Foreskin keratinocyte (primary cell): ENCODE measurements at places on chromosomes 1 and 21. TPM values are rescaled to one million over a fixed set of nuclear protein-coding genes. Genes with fewer than 3 reads are reported as not detected.
A peak's percentile ranks its signal among the peaks of the same experiment; 100 is the strongest.

The CCDC181 gene
- total RNA-seq: not detected in 2 replicates

The IKBKE gene
- total RNA-seq: 14.2 and 15.1 TPM in 2 replicates

The LCK gene
- total RNA-seq: 1.1 TPM in 2 replicates

The CYB561D1 gene
- 5.2 and 6.5 TPM in 2 replicates for total RNA-seq

The LAMC1 gene
- total RNA-seq: 93.6 and 109 TPM in 2 replicates

The CD101 gene
- 0.44 and 2.0 TPM in 2 replicates for total RNA-seq

The NUP210L gene
- total RNA-seq: not detected in 2 replicates

The AMY2B gene
- total RNA-seq: 1.9 and 2.6 TPM in 2 replicates

The ALG14 gene
- total RNA-seq: 4.8 and 5.4 TPM in 2 replicates

The LCE2A gene
- total RNA-seq: 0.18 and 0.71 TPM in 2 replicates

The MCOLN3 gene
- 3.8 and 4.3 TPM in 2 replicates for total RNA-seq

The APOBEC4 gene
- total RNA-seq: not detected in 2 replicates

- no peak for DNase-seq
Measured at GRCh38 chr21:46562964-46563607, 41.8 kb downstream of the S100B start.

GRCh38 chr1:145824499-145824842 lies 471 bp downstream of the POLR3C start:
- DNase-seq: no peak

GRCh38 chr1:95086949-95087533 lies 14.3 kb upstream of the ALG14 start:
- DNase-seq: peak; percentile 34

GRCh38 chr21:36203603-36203889 lies 46.9 kb downstream of the DOP1B start:
- peak; percentile 66 for DNase-seq

DNA sequence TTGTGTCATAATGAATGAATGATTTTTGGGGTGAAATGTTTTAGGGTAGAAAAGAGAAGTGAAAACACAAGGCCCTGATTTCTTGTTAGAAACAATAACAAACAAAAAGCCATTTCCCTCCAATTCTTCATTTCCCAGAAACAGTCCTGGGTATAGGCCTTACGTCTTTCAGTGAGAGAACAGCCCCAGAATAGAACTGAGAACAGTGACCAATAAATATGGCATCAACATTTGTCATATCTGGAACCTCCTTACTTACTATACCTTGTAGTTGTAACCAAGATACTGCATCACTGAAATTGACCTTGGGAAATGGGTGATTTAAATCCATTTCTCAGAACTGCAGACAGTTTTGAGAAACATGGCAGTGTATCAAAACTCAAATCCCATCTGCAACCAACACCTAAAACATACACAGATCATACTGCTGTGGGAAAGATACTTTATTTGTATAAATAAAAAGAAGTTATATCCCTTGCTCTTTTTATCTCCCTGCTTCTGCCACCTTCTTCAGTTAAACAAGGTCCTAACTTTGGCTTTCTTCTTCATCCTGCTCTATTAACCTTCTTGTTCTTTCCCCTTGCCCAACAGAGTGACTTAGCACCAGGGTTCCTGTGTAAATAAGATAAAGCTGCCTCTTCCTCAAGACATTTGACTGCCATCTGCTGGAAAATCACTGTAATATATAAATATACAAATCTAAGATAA lies 19.5 kb downstream of the XKR8 start:
- no peak for DNase-seq

GRCh38 chr1:178942285-178943198 lies 71.7 kb upstream of the ANGPTL1 start:
- no peak for DNase-seq

GRCh38 chr1:64769482-64769881 lies 24.6 kb downstream of the RAVER2 start:
- DNase-seq: no peak

DNA sequence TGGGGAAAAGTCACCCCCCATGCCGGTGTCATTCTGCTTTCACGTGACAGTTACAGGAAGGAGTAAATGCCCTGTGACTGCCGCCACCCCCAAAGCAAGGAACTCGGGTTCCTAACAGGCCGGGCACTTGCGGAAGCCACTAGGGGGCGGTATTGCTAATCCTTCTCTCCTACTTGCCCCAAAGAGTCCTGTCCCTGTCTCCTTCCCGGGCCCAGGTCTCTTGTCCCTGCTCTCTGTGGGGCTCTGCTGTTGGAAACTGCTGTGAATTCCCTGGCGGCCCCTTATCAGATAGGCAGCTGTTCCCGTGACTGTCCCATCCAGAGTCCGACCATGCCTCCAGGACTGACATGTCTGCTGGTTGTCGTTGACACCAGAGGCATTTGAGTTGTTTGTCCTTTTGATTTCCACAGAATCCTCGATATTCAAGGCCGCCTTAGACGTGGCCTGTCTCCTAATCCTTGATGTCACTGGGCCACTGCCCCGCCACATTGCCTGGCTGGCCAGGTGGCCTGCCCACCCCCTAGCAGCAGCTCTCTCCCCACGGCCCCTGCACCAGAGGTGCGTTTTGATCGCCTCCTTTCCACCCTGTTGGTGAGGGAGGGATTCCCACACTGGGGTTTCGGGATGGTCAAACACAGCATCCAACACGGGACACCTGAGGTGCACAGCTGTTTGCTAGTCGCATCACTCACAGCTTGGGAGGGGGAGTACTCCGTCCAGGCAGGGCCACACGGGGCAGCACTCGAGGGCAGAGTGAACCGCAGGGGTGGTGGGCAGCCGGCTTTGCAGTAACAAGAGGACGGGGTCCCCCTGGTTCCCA lies 37.3 kb downstream of the CHAF1B start:
- no peak for DNase-seq

DNA sequence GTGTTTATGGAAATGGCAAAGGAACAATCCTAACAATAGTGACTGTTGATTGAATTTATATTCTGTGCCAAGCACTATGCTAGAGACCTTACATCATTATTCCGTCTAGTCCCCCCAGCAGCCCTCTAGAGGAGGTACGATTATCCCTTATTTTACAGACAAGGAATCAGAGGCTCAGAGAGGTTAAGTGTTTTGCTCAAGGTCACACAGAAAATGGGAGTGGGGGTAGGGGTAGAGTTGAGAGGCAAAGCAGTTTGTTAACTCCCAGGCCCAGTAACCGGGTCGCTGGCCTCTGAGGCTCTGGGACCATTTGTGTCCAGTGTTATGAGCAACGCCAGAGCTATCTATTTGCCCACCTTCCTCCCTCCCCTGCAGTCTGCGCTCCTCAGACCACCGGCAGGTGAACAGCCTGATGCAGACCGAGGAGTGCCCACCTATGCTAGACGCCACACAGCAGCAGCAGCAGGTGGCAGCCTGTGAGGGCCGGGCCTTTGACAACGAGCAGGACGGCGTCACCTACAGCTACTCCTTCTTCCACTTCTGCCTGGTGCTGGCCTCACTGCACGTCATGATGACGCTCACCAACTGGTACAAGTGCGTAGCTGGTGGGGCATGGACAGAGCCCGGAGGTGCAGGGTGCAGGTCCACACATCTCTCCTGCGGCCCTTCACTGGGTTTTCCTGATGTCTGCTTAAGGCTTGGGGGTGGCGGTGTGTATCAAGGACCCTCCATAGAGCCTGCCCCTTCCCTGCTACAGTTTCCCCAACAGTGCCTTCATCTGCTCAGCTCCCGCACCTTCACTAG lies 19.8 kb downstream of the SERINC2 start:
- no peak for DNase-seq

DNA sequence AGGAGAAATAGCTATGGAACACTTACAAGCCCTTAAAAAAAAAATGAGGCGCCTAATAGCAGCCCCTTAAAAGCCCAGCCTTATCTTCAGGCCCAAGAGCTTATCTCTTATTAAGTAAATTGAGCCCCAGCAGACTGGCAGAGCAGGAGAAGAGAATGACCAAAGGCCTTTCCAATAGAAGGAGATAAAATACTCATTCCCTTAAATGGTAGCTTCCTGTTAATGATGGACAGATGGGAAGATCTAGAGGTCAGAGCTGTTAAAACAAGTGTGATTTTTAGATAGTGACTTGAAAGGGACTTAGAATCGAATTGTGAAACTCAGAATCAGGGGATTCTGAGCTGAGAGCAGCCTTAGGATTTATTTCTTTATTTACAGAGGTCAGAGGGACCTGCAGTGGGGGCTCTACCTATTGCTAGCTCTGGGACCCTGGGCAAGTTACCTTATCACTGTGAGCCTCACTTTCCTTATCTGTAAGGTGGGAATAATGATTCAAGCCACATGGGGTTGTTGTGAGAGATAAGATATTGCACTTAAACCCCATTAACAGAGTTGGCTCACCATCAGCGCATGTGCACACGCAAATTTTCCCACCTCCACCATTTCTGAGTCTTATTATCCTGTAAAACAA lies 101.3 kb upstream of the C8B start:
- no peak for DNase-seq

GRCh38 chr1:212224102-212224501 lies 61.1 kb upstream of the PPP2R5A start:
- no peak for DNase-seq

- no peak for DNase-seq
Measured at GRCh38 chr1:78472851-78473496, 17.8 kb upstream of the PTGFR start.

- no peak for DNase-seq
Measured at GRCh38 chr1:217373761-217374701, 256.9 kb downstream of the GPATCH2 start.

- no peak for DNase-seq
Measured at GRCh38 chr1:3898994-3899753, 898 bp downstream of the C1orf174 start.

DNA sequence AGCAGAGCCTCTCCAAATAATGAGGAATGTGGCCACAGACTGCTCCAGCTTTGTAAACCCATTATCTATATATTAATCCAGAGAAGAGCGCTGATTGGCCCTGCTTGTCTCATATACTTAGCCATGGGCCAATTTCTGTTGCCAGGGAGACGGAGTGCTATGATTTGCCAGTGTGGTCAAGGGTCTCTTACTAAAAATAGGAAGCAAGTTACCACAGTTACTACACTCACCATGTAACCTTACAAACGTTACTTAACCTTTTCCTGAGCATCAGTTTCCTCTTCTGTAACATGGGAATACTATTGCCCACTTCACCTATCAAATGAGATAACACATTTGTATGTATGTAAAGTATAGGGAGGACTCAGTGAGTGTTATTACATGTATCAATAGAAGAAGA lies 7.7 kb upstream of the S100A2 start:
- DNase-seq: no peak

DNA sequence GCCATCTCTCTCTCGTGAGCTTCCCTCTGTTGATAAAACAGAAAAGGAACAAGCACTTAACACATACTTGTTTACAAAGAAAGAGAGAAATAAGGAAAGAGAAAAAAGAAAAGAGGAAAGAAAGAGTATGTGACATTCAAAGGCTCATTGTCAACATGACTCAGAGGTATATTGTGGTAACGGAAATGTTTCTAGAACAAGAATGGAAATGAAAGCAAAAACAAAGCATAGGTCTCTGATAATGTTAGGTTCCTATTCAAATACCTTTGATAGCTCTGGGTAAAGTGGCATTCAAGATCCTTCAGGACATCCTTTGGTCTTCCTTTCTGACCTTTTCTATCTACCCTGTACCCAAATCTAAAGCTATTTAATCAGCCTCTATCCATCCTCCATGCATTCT lies 67.4 kb upstream of the DMRTA2 start:
- DNase-seq: no peak

GRCh38 chr1:67142931-67143330 lies 8.2 kb upstream of the C1orf141 start:
- no peak for DNase-seq

- peak; percentile 79 for DNase-seq
Measured at GRCh38 chr21:17492415-17493168, 20.3 kb upstream of the CXADR start.

DNA sequence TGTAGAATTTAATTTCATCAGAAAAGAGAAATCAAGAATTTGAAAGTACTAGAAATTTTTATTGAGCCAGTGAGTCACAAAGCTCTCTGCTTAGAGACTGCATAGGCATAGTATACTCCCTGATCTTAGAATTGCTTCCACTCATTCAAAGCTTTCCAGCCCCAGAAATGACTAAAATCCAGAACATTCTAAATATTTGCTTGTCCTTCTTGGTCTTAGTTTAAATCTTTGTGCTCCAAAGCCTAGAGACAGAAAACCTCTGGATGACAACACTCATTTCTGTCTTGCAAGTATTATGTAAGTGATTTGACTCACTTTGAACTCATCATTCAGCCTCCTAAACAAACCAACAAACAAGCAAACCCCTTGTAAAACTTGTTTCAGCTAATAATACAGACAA lies 74.2 kb downstream of the PTPRC start:
- DNase-seq: peak; percentile 84

DNA sequence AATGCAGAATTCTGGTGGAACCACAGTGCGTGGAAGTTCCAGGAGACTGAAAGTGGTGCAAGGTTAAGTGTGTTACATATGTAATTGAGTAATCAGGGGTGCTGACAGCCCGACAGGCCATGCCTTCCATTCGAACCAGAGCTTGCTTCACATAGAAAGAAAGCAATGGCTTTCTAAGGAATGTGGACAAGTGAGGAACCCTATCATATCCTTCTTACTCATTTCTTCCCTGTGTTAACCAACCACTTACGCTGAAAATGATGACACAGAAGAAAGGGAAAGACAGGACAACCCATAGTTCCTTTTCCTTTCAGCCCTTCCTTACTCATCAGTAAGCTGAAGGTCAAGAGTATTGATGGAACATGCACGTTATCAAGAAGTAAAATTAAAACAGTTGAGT lies 48.1 kb upstream of the KCNA3 start:
- DNase-seq: no peak

- DNase-seq: no peak
Measured at GRCh38 chr21:43652616-43653015, 6.7 kb downstream of the HSF2BP start.

DNA sequence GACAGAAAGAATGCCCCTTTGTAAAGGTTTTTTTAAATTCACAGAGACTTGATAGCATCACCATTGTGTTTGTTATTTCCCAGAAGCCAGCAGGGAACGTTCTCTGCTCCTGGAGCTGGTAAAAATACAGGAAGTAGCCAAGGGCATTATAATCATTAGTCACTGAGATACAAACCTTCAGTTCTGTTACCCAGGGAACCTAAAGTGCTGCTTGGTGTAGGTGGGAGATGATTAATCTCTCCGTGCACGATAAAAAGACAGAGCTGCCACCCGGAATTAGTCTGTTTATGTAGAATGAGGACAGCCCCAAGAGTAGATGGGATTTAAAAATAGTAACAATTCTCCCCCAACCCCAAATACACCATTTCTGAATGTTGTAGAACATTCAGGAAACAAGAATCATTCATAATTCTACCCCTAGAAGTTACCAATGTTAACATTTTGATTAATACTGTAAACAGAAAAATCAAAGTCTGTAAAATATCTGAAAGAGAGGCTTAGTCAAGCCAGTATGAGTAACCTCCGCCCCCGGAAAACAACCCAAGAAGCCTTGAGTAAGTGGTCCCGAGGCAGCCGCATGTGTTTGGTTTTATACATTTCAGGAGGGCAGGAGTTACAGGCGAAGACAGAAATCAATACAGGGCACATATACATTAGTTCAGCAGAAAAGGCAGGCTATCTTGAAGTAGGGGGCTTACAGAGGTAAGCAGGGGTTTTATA lies 45.3 kb upstream of the CTBS start:
- DNase-seq: peak; percentile 85

- DNase-seq: no peak
Measured at GRCh38 chr1:20440785-20441200, 45.2 kb downstream of the CAMK2N1 start.

- no peak for DNase-seq
Measured at GRCh38 chr1:198864695-198865094, 225.9 kb downstream of the PTPRC start.

- peak; percentile 7 for DNase-seq
Measured at GRCh38 chr1:243686159-243686558, 163.9 kb downstream of the AKT3 start.
